Heart right ventricle (tissue), 16 donors: ENCODE measurements at places on chromosomes 11 and 22. TPM values are rescaled to one million over a fixed set of nuclear protein-coding genes. Genes with fewer than 3 reads are reported as not detected.
A peak's percentile ranks its signal among the peaks of the same experiment; 100 is the strongest.

GRCh38 chr11:133821776-133822175 is 23.5 kb downstream of the SPATA19 start:
- DNase-seq, result peak; percentile 41

- no peak for DNase-seq
Observed at GRCh38 chr11:69251639-69252489, 42.1 kb upstream of the MYEOV start.

- no peak for DNase-seq
Observed at GRCh38 chr22:44147821-44148574, 32.7 kb upstream of the PARVG start.

DNA sequence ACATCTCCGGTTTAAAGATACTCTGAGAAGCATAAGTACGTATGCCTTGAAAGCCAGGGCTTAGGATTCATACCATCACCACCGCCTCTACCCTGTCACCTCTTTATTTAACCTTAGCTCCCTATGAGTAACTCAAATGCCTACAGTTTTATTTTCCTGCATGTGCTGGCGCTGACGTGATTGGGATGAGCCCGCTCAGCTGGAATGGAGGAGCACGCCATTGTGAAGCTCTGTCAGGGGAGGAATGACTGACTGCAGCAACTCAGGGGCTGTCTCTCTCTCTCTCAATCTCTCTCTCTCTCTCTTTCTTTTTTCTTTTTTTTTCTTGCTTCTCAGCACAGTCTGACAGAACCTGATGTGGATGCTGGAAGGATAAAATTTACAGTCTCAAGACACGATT is 12.4 kb downstream of the CAVIN3 start:
- DNase-seq, result no peak

DNA sequence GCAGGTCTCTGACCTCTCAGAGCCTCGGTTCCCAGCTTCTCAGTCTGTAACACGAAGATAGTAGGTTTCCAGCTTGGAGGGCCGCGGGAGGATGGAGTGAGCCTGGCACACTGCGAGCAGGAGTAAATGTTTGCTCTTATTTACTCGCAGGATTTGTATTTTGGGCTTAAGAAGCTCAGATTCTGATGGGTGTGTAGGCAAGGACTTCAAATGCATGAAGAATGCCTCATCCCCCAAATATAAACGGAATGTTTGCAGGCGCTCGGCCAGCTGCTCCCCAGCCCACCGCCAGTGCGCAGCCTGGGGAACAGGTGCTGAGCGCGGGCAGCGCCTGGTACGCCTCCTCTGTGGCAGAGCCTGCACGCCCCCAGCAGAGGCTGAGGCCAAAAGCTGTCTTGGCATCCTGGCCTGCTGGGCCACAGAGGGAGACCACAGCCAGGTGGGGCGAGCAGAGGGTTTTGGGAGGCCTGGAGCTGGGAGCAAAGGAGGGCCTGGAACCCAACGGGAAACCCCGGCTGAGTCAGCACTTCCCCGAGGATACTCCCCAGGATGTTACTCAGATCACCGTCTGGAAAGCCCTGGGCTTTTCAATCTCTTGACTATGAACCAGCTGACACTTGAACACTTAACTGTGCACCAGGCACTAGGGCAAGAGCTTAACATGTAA is 9.4 kb downstream of the EHD1 start:
- peak; percentile 61 for DNase-seq

- no peak for DNase-seq
Observed at GRCh38 chr22:29302681-29303465, 3.6 kb upstream of the GAS2L1 start.

DNA sequence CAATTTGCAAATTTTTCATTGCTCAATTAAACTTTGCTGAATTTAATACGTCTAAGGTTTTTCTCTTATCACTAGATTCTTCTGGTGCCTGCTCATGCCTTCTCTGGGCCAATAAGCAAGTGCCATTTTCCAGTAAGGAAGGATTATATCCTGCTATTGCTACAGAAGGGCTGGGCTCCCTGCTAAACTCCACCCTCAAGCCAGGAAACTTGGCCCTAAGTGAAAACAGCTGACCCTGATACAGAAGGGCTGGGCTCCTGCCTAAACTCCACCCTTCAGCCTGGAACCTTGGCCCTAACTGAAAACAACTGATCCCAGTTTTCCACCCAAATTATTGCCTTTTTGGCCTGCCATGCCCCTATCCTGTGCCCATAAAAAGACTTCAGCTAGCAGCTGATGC is 385.3 kb downstream of the DYNC2H1 start:
- peak; percentile 4 for DNase-seq

DNA sequence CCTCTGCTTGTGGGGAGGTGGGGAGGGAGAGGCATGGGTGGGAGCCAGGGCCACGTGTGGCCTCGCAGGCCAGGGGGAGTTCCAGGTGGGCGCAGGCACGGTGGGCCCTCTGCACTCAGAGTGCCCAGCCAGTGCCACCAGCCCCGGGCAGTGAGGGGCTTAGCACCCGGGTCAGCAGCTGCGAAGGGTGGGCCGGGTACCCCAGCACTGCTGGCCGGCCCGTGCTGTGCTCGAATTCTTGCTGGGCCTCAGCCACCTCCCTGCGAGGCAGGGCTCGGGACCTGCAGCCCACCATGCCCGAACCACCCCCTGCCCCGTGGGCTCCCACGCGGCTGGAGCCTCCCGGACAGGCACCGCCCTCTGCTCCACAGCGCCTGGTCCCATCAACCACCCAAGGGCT is 1277.2 kb downstream of the JRKL start:
- DNase-seq, result no peak

GRCh38 chr11:27696115-27696514 is 4.1 kb downstream of the BDNF start:
- no peak for DNase-seq

DNA sequence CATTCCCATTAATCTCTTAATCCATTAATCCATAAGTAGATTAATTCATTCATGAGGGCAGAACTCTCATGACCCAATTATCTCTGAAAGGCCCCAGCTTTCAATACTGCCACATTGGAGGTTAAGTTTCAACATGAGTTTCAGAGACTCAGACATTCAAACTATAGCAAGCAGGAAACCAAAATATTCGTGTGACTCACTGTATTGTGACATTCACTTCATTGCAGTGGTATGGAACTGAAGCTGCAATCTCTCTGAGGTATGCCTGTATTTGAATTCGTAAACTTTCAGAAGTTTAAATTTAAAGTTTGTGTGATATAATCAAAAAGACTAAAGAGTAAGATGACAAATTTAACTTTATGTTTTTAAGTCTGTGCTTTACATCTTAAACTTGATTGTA is 2.9 kb upstream of the OR52J3 start:
- DNase-seq, result no peak

DNA sequence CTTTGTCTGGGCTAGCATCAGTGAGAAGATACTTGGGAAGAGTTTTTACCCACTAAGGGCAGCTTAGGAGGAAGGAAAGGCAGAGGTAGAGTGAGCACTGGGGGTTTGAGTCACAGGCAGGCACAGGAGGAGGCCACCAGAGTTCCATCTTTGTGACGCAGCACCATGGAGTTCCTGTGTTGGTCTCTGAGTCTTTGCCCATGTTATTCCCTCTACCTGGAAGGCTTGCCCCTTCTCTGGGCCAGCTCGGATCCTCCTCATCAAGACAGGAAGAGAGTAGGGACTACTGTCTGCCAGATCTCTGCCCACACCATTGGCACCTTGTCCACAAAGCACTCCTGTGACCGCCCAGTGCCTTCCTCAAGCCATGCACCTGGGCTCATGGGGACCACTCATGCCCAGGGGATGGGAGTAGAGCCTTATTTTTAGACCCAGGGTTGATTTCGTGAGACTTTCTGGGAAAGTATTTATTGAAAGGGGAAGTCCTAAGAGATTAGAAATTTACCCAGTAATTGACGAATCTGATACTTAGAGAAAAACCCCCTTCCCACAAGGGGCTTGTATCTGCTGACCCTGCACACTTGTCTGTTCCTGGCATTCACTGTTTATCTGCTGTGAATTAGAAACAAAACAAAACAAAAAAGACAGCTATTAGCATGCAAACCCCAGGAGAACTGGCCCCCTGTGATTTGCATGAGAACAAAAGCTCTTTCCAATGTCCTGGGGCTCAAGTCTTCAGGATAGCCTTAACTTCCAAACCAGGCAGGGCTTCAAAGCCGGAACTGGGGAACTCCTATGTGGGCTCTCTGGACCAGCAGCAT is 35.9 kb upstream of the MYEOV start:
- DNase-seq, result no peak

- DNase-seq, result peak; percentile 72
Observed at GRCh38 chr11:129364143-129364654, 11.4 kb upstream of the BARX2 start.

DNA sequence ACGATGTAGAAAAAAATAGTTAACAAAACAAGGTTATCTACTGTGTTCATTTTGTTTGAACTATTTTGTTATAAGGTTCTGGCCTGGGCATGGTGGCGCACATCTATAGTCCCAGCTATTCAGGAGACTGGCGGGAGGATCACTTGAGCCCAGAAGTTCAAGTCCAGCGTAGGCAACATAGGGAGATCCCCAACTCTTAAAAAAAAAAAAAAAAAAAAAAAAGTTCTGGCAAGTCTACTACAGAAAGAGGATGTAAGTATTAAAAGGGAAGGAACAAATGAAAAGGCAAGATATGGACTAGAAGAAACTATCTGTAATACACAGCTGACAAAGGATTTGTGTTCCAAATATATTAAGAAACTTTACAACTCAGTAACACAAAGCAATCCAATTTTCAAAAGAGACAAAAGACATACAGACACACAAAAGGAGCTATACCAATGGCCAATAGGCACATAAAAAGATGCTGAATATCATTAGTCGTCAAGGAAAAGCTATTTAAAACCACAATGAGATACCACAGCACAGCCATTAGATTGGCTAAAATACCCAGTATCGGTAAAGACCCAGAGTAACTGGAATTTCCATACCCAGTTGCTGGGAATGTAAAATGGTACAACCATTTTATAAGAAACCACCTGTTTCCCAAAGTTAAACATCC is 27.4 kb downstream of the RRAS2 start:
- no peak for DNase-seq

DNA sequence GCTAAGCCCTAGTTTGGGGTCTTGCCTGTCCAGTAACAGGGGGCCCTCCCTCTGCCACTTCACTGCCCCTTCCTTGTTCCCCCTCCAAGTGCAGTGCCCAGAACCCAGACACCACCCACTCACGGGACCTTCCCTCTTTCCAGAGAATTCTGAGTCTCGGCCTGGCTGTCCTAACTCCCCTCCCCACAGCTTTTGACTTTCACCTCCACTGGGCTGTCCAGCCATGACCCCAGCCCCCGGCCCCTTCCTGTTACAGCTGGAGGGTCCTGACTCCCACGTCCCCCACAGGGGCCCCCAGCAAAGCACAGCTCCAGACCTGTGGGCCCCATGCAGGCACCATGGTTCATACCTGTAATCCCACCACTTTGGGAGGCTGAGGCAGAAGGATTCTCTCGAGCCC is 71.5 kb downstream of the BRD1 start:
- no peak for DNase-seq

DNA sequence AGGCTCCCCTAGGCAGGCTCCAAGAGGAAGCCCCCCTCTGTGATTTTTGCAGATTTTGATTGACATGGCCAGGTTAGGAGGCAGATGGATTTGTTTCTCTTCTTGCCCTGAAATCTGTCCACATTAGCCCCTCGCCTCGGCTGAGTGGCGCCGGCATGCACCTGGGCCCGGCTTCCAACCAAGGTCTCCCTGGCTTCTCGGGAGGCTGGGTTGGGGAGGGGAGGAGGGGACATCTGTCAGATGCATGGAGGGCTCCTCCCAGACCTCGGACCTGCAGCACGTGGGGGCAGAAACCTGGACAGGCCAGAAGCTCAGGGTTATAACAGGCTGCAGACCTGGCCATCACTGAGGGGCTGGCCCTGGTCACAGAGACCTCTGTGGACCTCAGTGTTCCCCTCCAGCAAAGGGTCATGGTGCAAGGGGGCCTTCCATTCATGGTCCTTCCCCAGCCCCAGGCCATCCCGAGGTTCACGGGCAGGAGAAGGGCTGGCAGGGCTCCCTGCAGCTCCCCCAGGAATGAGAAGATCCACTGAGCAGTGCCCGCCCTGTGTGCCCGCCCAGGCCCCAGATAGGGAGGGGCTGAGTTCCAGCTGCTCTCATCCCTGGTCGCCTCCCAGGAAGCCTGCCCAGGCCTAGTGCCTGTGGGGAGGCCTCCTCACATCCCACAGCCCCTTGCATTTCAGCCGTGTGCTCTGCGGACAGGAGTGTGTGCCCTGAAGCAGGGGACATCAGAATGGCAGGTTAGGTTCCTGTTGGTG is 747.8 kb downstream of the BRD1 start:
- no peak for DNase-seq

DNA sequence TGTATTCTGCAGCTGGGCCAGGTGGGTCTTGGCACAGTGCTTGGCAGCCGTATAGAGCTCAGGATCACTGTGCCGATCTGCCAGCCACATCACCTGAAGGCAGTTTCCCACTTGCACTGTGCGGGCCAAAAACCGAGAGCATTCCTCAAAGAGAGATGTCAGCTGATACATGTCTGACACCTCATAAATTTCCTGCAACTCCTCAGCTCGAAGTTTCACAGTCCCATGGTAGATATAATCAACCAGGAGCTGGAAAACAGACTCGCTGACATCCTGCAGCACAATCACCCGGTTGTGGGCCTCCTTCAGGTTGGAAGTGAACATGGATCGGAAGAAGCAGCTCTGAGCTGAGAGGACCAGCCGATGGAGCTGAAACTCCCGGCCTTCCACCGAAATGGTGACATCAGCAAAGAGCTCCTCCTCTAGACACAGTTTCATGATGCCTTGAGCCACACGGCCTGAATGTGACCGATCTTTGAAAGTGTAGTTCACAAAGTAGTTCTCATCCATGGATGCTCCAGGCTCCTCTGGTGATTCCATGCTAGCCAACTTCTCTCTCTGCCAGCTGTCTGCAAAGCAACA is 1.2 kb downstream of the KBTBD4 start:
- DNase-seq, result no peak

- DNase-seq, result no peak
Observed at GRCh38 chr11:10326012-10326964, 21.4 kb downstream of the ADM start.

PTGDR2 gene
- polyA plus RNA-seq, result 5.7 TPM

SLC22A6 gene
- not detected for polyA plus RNA-seq

CENPM gene
- 1.0 TPM for polyA plus RNA-seq

OR8K3 gene
- polyA plus RNA-seq, result not detected

VPREB1 gene
- polyA plus RNA-seq, result not detected

YPEL1 gene
- 4.2 TPM for polyA plus RNA-seq
